T-helper 9 cell (primary cell): ENCODE measurements at places on chromosomes 1 and 21.

GRCh38 chr1:169105434-169106094 lies 926 bp upstream of the ATP1B1 start:
- DNase-seq = peak; percentile 33

- DNase-seq = no peak
These were observed 17.5 kb downstream of the LRRC41 start for GRCh38 chr1:46285730-46286477.

GRCh38 chr1:150477733-150478132 lies 9.5 kb upstream of the TARS2 start:
- DNase-seq = no peak

GRCh38 chr21:38803075-38803660 lies 2.6 kb upstream of the ETS2 start:
- no peak for DNase-seq

GRCh38 chr1:96206451-96206850 lies 515.1 kb upstream of the PTBP2 start:
- DNase-seq = no peak

- peak; percentile 9 for DNase-seq
These were observed 2.7 kb downstream of the SCYL3 start for GRCh38 chr1:169890761-169891538.

- no peak for DNase-seq
These were observed 46.5 kb downstream of the LUZP1 start for GRCh38 chr1:23122023-23122748.

GRCh38 chr1:16174261-16174868 lies 18.5 kb upstream of the EPHA2 start:
- DNase-seq = no peak

DNA sequence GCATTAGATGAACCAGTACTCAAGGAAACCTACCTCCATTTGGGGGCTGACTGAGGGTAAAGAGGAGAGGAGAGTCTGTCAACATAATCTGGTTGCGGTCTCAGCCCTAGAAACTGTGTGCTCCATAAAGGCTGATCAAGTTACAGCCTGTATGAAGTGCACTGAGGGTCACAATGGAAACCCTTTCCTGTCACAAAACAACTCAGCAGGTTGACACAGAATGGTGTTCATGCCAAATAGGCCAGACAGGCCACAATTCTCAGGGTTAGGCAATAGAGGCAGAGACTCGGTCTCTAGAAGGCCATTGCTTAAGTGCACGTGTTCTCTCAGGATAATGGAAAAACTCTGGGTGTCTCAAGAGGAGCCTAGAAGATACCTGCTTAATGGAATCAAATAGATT lies 4.1 kb upstream of the ANKRD35 start:
- DNase-seq = no peak

GRCh38 chr1:29094433-29094832 lies 29.3 kb downstream of the TMEM200B start:
- DNase-seq = no peak

GRCh38 chr1:44713321-44713781 lies 17.6 kb downstream of the RNU5D-1 start:
- DNase-seq = no peak

- no peak for DNase-seq
These were observed 220.3 kb upstream of the LYPLAL1 start for GRCh38 chr1:218953386-218953785.

DNA sequence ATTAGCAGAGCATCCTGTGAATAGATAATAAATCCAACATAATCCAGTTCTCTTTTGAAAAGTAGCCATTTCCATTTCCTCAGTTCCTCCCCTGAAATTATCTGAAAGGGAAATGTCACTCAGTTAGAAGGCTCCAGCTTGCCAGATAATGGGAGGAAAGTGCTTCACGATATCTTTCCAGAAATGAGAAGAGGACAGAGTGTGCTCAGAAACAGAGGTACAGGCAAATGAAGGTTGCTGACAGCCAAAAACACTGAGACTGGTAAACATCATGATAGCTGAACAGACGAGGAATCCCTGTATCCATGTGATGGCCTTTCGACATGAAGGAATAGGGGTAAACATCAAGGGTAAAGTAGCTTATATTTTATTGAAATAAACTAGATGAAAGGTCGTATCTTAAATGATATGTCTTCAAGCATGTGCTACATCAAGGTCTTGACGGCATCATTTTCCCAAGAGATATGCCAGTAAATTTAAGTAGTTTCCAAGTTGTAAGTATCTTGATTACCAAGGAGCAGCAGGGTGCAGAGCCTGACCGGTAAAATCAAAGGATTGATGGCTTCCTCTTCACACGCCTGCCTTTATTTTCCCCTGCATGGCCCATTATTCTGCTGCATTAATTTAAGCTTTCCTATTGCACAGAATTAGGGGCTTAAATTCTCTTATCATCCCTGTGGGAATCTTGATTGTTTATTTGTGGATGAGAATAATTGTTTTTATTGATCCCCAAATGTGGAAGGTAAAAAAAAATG lies 244.3 kb upstream of the ST6GALNAC5 start:
- DNase-seq = no peak

DNA sequence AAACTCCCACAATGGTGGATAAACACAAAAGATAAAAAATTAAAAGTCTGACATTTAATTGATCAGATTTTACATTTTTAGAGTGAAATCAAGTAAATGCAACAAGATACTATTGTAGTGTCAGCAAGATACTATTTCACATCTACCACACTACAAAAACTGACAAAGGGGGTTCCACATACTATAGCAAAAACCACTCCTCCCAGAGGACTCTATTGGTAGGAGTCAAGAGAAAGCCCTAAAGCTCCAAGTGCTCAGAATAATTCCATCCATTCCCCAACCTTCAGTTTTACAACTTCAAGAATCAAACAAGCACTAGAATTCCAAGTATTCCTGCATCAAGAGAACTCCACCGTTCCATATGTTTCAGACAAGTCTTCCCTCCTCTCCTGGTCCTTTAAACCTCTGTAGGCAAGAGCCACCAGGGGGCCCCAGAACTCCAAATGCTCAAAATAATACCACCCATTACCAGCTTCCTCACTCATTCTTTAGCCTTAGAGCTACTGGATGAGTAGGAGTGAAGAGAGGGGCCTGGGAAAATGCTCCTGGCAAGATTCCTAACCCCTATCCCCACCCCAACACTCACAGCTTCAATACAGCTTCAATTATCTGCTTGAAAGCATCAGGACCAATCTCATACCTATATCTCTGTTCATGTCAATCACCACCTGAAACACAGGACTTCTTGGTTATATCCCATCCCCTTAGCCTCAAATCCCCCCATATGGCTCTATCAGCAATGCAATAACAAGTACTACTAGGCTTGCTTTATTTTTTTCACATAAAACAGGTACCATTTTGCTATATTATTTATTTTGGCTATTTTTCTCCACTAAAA lies 9.9 kb downstream of the TOR1AIP2 start:
- peak; percentile 29 for DNase-seq

GRCh38 chr1:155844860-155845421 lies 12.1 kb downstream of the GON4L start:
- DNase-seq = no peak

GRCh38 chr21:17428484-17428869 lies 84.4 kb upstream of the CXADR start:
- DNase-seq = no peak

DNA sequence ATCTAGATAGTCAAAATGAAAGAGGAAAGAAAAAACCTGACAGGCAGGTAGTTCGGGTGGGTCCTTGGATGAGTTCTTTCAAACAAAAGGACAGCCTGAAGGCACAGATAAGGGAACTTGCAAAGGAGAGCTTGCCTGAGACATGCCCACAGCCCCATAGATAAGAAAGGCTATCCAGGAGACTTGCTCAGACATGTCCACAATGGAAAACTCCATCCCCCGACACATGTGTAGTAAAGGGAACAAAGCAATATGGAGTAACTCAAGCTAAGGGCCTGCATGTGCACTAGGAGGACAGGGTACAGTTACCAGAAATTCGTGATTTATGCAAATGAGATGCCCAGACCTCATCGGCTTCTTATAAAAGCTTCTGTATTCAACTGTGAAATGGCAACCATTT lies 281.5 kb downstream of the NEGR1 start:
- no peak for DNase-seq

DNA sequence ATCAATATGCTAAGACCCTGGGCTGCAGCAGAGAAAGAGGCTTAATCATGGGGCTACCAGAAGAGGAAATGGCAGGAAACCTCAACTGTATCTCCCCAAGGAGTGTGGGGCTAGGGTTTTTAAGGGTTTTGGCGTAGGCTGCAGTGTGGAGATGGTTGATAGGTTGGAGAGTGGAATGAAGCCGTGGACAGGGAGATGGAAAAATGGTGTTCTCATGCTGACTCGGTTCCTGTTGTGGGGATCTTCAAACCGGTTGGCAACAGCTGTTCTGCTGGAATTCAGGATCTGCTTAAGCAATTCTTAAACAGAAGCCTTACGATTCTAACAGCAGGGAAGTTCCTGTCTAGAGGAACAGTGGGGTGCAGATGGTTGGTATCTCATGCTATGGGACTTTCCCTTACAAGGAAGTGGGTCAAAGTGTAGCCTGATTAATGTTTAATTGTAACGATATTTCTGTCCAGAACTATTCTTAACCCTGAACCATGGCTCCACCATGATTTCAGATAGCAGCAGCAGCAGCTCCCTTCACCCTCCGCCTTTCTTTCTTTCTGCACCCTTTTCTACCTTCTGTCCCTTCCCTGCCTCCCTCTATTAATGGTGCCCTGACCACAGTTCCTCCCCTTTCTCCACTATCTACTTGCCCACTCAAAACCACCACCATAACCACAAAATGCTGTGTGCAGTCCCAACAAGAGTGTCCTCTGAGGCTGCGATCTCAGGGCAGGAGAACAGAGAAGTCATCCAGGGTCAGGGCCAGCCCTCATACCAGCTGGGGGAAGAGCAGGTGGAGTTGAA lies 30.8 kb downstream of the RSPH1 start:
- DNase-seq = no peak

DNA sequence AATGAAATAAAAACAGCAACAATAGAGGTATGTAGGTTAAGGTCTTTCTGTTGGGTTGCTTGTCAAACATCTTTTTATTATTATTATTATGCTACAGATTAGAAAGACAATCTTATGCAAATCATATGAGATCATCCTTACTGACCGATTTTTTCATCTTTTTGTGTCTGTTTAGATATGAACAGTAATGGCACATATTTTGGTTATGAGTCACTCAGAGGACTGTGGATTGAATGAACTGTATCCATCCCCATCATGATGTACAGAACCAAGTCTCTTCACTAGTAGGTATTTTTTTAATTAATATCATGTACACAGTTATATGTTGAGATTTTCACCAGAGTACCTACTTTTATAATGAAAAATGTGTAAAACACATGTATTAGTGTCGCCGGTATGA lies 159.1 kb downstream of the CHRM3 start:
- no peak for DNase-seq

- DNase-seq = no peak
These were observed 456.1 kb upstream of the RGS18 start for GRCh38 chr1:191702124-191702523.

DNA sequence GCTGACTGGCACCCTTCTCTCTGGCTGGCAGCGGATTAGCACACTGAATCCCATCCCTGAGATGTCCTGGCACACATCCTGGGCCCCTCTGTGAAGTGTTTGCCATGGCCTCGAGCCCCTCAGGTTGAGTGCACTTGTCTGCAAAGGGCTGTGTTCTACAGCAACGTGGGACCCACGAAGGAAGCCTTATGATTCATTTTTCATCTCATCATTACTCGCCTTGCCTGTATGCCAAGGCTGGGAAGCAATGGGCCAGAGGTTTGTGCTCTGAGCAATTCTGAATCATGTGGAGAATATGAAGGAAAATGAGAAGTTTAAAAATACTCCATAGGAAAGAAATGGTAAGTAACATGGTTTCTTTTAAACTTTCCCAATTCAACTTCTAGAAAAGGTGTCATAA lies 124.8 kb upstream of the LMO4 start:
- no peak for DNase-seq

- no peak for DNase-seq
These were observed 47.1 kb downstream of the PTGS2 start for GRCh38 chr1:186633116-186633515.

- no peak for DNase-seq
These were observed 74.1 kb upstream of the IRF2BP2 start for GRCh38 chr1:234683861-234684632.

- no peak for DNase-seq
These were observed 10.2 kb downstream of the MACF1 start for GRCh38 chr1:39214714-39214997.

- no peak for DNase-seq
These were observed 69.2 kb upstream of the GJA8 start for GRCh38 chr1:147833231-147833860.

GRCh38 chr1:80882553-80882952 lies 918.2 kb upstream of the ADGRL2 start:
- no peak for DNase-seq

- no peak for DNase-seq
These were observed 13.4 kb upstream of the DESI2 start for GRCh38 chr1:244639561-244639960.

DNA sequence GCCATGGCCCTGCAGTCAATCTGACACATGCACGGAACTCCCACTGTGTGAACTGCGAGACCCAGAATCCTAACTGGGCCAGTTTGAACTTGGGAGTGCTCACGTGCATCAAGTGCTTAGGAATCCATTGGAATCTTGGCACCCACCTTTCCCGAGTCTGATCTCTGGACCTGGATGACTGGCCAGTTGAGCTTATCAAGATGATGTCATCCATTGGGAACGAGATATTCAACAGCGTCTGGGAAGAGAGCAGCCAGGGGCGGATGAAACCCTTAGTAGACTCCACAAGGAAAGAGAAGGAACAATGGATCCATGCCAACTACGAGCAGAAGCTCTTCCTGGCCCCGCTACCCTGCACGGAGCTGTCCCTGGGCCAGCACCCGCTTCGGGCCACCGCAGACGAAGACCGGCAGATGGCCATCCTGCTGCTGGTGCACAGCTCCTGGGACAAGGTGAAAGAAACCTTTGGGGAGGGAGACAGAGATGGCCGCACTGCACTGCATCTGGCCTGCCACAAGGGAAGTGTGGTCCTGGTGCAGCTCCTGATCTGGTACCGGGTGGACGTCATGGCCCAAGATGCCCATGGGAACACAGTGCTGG lies 3.1 kb upstream of the TDRD5 start:
- DNase-seq = no peak

DNA sequence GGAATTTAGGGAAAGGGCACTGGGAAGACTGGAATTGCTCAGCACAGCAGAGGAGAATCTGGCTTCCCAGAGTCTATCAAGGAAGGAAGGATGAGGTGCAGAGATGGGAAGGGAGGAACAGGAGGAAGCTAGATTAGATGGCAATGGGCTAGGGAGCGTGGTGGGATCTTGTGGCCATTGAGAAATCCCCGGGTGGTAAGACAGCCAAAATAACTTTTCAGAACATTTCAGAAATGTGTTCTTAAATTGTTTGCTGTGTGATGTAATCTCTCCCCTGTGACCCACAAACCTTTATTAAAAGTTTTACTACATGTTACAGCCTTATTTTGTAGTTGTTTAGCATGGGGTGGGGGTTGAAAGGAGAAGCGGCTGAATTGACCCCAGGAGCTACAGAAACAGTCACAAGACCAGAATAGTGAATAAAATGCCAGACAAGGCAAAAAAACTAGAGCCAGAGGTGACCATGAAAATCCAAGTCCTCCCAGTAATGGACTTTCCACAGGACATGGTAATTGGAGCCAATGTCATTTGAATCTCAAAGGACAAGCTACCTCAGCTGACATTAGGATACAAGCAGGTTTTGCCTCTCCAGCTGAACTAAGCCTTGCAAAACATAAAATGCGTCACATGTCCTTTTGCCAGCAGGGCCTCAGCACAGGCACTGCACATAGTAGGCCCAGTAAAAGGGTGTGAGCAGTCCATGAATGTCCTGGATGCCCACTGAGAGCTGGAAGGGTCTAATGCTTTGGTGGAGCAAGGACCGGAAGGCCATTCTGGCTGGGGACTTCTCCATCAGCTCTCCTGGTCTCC lies 980 bp upstream of the AHCYL1 start:
- DNase-seq = no peak
